ENCODE measurements at places on chromosomes 2 and 18.

GRCh38 chr2:146890491-146890890, 954.3 kb upstream of the ACVR2A start:
- DNase-seq, result no peak

GRCh38 chr18:59208602-59209125, 11.3 kb upstream of the GRP start:
- no peak for DNase-seq

- DNase-seq, result no peak
Measured at GRCh38 chr2:55045780-55046179, 4.5 kb downstream of the RTN4 start.

DNA sequence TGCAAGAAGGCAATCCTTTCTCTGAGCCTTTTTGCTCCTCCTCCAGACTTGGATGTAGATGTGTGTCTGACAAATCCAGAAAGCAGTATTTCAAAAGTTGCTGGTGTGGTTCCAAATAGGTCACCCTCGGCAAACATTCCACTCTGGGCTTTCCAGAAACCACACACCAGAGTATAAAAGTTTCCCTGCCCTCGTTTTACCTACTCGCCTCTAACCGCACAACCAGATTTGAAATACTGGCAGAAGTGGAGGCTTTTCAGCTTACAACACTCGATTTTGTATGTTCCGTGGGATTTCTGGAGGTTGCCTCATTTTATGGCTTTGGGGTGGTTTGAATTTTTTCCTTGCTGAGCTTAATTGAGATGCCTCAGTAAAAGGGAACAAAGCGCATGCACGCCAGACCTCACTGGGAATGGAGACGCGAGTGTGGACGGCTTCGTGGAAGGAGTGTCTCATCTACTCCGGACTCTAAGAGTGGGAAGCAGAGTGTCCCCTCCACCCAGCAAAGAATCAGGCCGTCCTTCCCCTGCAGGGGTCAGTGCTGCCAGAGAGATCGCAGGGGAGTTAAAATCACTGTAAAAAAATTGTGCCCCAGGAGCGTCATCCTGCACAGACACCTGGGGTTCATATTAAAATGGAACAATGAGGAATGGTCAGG, 44.0 kb upstream of the RPL31 start:
- DNase-seq, result no peak

- no peak for DNase-seq
Measured at GRCh38 chr2:37366773-37367172, 22.3 kb downstream of the QPCT start.

DNA sequence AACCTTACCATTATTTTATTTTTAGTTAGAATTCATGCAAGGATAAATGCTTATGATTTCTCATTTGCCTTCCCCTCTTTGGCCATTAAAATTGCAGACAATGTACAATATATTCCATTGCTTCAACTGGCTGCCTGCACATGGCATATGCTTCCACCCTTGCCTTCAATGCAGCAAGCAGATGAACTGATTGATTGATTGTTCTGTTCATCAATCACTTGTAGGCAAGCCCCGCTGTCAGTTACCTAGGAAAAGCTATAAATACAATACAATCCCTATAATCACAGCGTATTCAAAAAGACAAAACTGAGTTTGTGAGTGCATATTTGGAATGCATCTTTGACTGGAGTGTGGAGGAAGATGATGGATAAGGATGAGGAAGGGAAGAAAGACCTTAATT, 73.6 kb upstream of the CAVIN2 start:
- no peak for DNase-seq

DNA sequence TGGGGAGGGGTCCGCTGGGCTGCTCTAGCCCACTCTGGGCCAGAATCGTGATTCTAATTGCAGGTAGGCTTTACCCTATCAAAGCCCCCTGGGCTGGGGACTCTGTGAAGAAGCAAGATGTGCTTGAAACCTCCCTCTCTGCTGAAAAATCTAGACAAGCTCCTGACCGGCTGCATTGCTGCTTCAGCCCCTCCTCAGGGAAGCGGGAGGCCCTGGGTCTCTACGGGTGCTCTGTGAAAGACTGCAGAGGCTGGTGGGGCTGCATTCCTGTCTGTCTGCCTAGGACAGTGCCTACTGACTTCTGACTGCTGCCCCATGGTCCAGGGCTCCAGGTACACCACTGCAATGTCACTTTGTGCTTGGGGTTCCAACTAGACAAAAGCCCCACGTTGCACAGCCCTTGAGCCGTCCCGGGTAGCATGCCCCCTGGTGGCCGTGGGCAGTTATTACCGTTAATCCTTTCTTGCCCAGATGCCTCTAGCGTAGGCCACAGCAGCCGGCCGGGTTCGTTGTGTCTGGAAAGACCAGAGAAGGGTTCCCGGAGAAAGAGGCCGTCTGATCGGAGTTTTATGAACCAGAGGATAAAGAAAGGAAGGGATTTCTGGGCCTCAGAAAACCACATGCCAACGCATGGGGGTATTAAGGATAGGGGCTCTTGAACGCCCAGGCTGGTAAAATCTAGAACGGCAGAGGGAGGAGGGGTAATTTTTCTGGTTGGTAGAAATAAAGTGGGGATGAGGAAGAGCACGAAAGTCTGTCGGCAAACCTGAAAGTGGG, 15.9 kb upstream of the C1QL2 start:
- peak; percentile 72 for DNase-seq

GRCh38 chr18:64850791-64851190, 701.9 kb upstream of the LINC00305 start:
- no peak for DNase-seq
